ENCODE measurements at places on chromosomes 2 and 18.
A peak's percentile ranks its signal among the peaks of the same experiment; 100 is the strongest.

GRCh38 chr2:121521359-121521758 lies 9.3 kb upstream of the RNU4ATAC start:
- DNase-seq = no peak

DNA sequence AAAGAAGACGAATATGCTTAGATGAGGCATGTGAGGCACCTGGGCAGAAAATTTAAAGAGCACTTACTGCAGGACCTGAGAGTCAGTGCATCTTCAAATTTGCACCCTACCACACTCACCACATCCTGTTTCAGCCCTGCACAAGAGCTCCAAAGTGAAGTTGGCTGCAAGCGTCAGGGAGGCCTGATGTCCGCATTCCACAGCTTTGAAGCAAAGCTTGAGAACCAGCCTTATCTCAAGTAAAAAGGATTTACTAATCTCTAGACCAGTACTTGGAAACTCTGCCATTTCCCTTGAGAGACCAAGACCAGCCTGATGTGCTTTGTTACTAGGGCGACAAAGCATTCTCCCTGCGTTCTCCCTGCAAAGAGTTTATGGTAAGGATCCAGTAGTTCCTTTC lies 3.4 kb upstream of the ASNSD1 start:
- no peak for DNase-seq

GRCh38 chr2:27664154-27664574 lies 475 bp downstream of the SLC4A1AP start:
- no peak for DNase-seq

DNA sequence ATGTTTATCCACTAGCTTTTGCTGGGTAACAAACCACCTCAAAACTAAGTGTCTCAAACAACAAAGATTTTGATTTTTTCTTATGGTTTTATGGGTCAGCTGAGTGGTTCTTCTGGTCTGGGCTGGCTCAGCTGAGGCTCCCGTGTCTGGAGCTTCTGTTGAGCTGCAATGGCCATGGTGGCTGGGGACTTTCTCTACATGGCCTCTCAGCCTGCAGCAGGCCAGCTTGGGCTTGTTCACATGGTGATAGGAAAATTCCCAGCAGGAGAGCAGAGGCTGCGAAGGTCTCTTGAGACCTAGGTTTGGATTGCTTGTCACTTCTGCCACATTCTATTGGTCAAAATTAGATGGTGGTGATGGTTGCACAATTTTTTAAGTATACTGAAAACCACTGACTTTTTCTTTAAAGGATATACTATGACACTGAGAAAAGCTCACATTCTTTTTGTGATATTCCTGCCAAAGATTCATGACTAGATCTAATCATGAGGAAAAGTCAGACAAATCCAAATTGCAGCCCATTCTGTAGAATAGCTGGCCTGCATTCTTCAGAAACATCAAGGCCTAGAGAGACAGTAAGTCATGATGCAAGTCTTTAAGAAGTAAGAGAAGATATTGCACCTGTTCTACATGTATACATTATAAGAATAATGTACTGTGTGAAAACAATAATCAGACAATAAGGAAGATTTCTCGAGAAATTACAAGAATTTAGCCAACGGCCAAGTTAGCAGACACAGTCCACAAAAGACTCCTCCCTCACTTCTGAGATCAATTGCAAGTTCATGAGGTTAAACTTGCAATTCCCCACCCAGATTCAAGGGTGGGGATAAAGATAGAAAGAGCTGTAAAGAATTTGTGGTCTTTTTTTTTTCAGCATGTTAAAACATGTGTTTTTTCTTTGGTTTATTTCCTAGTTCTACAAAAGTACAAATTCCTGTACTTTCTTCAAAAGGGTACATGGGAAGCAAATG lies 35.0 kb upstream of the IL1R2 start:
- no peak for DNase-seq

GRCh38 chr2:177058747-177059146 lies 153.8 kb upstream of the HNRNPA3 start:
- DNase-seq = no peak

- DNase-seq = no peak
Observed at GRCh38 chr2:165410276-165410675, 59.2 kb upstream of the CSRNP3 start.

GRCh38 chr2:100812116-100812515 lies 7.8 kb upstream of the NPAS2 start:
- no peak for DNase-seq

- DNase-seq = no peak
Observed at GRCh38 chr2:23699580-23699925, 227.4 kb downstream of the ATAD2B start.

DNA sequence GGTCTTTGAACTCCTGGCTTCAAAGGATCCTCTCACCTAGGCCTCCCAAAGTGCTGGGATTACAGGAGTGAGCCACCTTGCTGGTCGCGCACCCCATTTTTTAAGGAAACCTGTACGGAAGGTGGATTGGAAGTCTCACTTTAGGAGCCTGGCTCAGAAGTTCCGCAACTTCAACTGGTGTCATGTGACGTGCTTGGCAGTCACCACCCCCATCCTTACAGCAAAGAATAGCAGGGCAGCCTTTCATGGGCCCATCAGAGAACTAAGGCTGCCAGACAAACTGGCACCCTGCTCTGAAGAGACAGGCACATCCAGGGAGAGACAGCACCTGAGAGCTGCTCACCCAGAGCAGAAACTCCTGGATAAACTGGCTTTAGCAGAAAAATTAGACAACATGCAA lies 3.3 kb upstream of the SLC66A2 start:
- no peak for DNase-seq

DNA sequence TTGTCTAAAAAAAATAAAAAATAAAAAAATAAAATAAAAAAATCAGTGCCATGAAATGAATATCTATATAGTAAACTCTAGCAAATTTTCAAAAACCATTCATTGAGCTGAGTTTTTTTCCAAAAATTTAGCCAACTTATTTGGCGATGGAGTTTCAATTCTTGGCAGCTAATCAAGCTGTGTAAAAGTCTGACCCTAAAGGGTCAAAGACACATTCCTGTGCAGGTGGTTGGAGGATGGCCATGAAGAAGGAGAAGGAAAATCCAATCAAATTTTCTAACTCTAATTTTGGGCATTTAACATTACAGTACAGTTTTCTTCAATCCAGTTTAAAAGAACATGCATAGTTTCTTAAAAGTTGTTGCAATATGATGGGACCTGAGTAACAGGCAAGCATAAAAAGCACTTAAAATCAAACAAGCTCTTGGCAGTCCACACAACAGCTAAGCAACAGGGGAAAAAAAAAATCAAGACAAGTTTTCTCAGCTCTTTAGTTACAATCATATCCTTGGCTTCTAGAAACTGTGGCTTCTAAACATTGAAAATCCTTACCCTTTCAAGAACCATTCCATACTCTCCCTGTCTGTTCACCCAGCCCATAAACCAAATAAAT lies 54.5 kb downstream of the ACVR1 start:
- DNase-seq = no peak

DNA sequence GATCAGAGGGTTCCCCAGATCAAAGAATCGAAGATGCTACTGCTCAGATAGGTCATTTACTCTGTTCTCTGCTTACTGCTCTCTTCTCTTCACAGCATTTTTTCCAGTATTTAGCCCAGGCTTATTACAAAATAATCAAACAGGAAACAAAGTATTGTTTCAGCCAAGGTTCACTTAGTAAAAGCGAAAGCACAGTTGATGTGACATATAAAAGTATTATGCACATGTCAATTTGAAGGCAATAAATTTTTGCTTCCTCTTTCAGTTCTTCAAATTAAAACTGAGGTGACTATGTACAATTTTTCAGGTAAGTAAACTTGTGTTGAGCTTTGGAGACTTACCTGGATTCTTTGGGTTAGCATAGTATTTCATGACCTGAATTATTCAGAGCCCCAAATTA lies 262.8 kb upstream of the CHST9 start:
- DNase-seq = no peak

- no peak for DNase-seq
Observed at GRCh38 chr2:181971032-181971431, 14.6 kb upstream of the PPP1R1C start.

DNA sequence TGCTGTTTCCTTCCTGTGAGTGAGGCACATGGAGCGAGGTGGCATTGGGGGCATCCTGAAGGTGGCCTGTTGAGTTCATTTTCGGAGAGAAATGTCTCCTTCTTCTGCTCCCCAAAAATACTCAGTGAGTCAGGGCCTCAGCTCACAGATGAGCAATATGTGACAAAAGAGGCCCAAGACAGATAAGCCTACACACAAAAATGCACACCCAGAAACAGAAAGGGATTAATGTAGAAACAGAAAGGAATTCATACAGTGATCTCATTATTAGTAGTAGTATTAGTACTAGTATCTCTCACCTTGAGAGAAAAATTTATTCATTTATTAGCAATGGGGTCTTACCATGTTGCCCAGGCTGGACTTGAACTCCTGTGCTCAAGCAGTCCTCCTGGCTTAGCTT lies 5.1 kb downstream of the GPR75 start:
- DNase-seq = no peak

- DNase-seq = peak; percentile 25
Observed at GRCh38 chr2:109545828-109546713, 67.7 kb downstream of the SEPTIN10 start.

- no peak for DNase-seq
Observed at GRCh38 chr2:180122874-180123273, 115.8 kb upstream of the CWC22 start.

All from stimulated activated CD4-positive, alpha-beta T cell treated with anti-CD3 and anti-CD28 coated beads, Interleukin-2, amount 100 ng/mL, for 4 hours (primary cell).